ENCODE measurements at places on chromosomes 6 and 20. TPM values are rescaled to one million over a fixed set of nuclear protein-coding genes. Genes with fewer than 3 reads are reported as not detected.

Gene WFDC12
- total RNA-seq, result not detected

GRCh38 chr20:38601216-38602184 lies at the start of gene ARHGAP40:
Gene ARHGAP40 (plus strand): TSS chr20:38601809.
- DNase-seq, result no peak

Gene PTK6
- 0.06 TPM for total RNA-seq

GRCh38 chr20:43508604-43509040 lies 1.1 kb downstream of the L3MBTL1 start:
- no peak for DNase-seq

Gene LY6G5C
- total RNA-seq, result 2.1 TPM

DNA sequence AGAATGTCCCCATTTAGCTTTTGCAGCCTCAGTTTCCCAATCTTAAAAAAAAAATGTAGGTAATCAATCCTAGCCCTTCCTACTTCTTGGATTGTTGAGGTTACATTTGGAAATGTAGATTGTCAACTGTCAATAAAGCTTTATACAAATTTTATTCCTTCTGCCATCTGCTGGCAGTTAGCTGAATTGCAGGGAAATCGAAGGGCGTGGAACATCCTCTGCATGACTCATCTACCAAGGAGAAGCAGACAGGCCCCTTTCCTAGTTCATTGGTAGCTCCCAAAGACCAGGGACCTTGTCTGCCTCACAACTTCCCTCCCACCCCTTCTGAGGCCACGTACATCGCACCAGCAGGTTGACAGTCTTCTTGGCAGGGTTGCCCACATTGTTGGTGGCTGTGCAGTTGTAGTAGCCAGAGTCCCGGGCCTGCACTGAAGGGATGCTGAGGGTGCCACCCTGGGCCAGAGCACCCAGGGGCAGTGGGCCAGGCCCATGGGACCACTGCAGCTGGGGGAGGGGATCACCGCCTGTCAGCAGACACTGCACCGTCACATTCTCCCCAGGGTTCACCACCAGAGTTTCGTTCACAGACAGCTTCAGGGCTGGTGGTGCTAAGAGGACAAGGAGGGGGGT lies 43.6 kb downstream of the MDGA1 start:
- no peak for DNase-seq

GRCh38 chr6:113873043-113873667 lies 16.0 kb downstream of the MARCKS start:
- no peak for DNase-seq

- no peak for DNase-seq
Observed at GRCh38 chr6:1834207-1834606, 224.5 kb downstream of the FOXC1 start.

Gene HLA-DRA
- total RNA-seq, result 74.5 TPM

- no peak for DNase-seq
Observed at GRCh38 chr6:113512576-113512975, 344.6 kb upstream of the MARCKS start.

DNA sequence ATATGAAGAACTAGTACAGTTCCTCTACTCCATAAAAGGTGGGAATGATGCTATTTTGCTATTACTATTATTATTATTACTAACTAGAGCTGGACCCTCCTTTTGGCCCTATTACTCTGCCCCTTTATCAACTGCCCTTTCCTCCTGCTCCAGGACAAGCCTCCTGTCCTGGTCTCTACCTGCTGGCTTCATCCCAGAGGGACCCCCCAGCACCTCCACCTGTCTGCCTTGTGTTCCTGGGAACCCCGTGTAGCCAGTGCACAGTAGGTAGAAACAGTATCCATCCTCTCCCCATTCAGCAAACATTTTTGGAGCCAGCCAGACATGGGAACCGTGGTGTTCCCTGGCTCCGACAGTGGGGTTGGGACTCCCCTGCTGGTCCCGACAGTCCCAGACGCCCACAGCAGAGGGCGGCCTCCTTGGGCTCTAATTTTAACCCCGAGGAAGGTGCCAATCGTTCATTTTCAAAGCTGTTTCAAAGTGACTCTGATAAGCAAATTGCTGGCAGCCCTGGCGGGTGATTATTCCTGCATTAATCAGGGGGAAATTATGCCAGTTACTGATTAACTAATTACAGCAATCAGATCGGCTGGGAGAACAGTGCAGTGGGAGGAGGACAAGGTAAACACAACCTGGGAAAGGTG lies 44.2 kb upstream of the MDGA1 start:
- no peak for DNase-seq

Gene PROCR
- total RNA-seq, result 7.9 TPM

DNA sequence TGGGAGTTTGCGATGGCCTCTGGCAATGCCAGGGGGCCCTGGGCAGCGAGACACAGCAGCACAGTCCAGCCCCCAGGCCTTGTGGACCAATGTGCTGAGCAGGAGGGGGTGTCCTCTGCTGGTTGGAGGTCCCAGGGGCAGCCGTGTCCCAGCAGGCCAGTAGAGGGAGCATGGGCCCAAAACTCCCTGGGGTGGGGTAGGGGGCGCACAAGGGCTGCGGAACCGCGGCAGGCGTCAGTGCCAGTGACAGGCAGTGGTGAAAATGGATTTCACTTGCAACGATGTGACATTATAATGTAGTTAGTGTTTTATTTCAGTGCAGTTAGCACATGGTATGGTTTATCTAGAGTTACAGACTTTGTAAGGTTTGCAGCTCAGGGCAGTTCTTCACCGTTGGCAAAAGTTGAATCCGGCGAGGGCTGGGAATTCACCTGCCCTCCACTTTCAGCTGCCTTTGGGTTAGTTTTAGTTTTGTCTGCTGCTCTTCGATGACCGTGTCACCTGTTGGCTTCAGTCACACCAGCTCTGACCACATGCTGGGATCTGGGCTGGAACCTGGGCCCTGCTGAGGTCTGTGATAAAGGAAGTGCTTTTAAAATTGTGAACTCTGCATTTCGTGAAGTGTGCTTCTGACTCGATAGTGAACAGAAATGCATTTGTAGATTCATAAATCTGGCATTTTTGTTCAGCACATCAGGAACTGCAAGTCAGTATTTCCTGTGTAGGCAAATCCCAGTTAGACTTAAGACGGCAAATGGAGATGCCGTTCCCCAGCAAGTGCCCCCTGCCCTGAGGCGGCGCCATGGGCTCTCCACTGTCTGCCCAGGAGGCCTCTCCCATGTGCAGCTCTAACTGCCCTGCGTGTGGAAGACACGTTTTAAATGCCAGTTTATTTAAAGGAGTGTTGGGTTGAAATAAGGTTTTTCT lies 46.8 kb downstream of the PYGB start:
- DNase-seq, result peak; percentile 72

- no peak for DNase-seq
Observed at GRCh38 chr6:135018941-135019340, 35.7 kb downstream of the HBS1L start.

DNA sequence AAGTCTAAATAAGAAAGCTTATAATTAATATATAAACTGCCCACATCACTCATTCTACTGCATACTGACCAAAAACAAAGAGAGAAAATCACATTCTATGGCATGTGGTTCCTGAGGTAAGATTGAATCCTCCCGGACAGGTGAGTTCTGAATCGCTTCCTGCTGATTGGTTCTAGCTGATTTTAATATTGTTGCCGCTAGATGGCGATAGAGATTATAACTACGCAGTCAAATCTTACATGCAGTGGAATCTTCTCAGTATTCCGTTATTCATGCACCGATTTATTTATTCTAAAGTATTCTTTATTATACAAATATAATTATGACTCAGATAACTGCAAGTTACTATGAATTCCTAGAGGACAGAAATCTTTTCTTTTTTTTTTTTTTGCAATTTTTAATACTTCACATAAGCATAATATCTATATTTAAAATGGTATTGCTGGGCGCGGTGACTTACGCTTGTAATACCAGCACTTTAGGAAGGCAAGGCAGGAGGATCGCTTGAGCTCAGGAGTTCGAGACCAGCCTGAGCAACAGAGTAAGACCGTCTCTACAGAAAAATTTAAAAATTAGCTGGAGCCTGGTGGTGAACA lies 24.2 kb upstream of the TMX4 start:
- DNase-seq, result no peak

- no peak for DNase-seq
Observed at GRCh38 chr6:42128460-42129359, 13.7 kb downstream of the C6orf132 start.

DNA sequence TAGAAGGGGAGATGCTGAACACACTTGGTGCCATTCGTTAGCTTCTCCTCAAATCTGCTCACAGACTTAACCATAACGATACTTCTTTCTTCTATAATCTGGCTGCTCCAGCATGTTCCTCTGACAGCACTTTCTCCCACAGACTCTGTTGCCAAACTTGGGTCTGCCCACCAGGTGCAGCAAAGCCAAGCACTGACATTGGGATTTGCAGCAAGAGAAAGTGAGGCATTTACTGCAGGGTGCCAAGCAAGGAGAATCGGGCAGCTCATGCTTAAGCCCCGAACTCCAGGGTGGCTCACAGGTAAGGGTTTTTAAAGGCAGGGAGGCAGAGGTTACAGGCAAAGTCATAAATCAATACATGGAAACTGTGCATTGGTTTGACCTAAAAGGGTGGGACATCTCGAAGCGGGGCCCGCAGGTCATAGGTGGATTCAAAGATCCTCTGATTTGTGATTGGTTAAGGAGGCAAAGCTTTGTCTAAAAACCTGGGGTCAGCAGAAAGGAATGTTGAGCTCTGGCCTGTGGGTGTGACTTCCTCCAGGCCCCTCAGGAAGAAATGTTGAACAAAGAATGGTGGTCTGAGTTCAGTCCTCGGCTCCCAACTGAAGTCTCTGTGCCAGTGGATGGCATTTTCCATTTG lies 25.1 kb upstream of the PNPLA1 start:
- DNase-seq, result no peak

DNA sequence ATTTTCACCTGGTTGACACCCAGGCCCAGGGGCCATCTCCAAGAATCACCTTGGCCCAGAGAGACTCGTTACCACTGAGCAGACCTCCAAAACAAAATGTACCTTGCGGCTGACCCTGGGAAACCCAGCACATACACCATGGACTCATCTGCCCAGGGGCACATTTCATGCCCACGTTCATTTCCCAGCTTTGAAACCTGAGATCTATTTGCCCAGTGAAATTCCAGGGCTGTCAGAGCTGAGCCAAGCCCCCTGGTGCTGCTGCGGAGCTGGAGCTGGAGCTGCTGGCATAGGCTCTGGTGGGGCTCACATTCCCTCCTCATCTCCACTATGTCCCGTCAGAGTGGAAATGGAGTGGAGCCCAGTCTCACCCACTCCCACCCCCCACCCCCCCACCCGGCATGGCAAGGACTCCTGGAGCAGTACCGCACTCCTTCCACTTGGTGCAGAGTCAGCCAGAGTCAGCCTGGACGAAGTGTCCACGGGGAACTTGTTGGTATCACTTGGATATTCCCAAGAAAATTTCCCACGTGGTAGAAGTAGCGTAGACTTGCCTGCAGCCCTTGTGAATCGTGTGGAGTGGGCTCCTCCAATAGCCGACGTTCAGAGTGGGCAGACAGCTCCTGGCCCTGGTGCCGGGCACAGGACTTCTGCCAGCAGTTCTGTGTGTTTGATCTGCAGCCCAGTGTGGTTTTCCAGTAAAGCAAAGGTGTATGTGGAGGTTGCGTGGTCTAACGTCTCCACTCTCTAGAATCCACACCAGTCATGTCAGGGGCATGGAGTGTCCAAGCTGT lies 18.1 kb upstream of the OSER1 start:
- DNase-seq, result no peak

GRCh38 chr6:112752305-112752704 lies 405.2 kb downstream of the RFPL4B start:
- DNase-seq, result no peak

GRCh38 chr6:85923013-85923430 lies 280.3 kb upstream of the SYNCRIP start:
- DNase-seq, result no peak

GRCh38 chr6:7578516-7578915 lies 11.5 kb upstream of the SNRNP48 start:
- DNase-seq, result no peak

DNA sequence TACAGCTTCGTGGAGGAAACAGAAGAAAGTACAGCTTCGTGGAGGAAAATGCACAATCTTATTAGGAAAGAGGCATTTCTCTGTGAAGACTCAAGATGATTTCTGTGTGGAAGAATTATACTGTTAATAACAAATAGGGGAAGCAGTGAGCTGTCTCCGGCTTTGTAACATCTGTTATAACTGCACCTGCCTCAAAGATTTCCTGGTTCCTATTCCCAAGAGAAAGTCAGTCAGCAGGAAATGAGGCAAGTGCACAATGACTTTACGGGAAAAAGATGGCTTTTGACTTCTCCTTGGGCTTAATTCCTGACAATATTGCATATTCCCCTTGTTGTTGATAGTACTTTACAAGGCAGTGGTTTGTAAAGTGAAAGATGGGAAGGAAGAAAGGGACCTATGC lies 538.5 kb downstream of the BMP2 start:
- DNase-seq, result no peak
